Renal pelvis (tissue), 12 donors: ENCODE measurements at places on chromosomes 12 and 14.

- no peak for DNase-seq
Observed at GRCh38 chr12:6603095-6603567, 4.0 kb downstream of the CHD4 start.

DNA sequence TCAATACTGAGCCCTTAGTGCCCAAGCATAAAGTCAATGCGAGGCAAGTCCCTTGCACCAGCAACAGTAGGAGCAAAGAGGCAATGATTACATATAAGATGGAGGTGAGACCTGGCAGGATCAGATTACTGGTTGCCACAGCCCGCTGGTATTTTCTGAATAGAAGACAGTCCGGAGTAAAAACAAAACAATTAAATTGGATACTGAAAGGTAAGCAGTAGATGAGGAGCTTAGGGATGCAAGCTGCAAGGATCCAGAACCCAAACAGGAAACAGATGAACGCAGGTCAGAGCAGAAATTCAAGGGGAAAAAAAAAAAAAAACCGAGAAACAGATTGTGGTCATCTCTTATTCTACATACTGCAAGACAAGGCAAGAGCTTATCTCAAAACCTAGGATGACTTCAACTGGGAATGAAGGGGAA lies 119.6 kb downstream of the MED13L start:
- no peak for DNase-seq

- DNase-seq: no peak
Observed at GRCh38 chr12:53219292-53219955, 12.4 kb upstream of the ITGB7 start.

DNA sequence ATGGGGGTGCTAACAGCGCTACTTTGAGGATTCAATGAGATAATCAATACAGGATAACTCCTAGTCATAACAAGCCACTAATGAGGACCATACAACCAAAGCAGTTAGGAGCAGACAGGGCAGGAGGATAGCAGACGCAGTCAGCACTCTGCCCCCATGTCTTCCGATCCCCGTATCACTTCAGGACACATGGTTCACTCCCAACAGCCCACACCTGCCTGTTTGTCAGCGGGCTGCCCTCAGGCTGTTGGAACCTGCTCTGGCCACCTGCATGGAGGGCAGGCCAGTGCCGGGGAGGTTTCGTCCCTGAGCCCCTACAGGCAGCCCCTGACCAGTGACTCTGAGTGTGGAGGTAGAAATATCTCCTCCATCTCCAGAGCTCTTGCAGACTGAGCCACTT lies 37.1 kb upstream of the LTBP2 start:
- no peak for DNase-seq
